ENCODE measurements at places on chromosomes 4 and X.

DNA sequence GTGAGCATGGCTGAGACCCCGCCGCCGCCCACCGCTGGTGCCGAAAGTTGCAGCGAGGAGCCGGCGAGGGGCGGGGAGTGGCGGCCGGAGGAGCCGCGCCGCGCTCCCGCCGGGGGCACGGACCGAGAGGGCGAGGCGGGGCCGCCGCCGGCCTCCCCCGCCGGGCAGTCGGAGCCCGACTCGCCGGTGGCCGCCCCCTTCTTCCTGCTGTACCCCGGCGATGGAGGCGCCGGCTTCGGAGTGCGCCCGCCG lies 16.5 kb downstream of the UTP3 start:
- DNase-seq, result no peak

- no peak for DNase-seq
Observed at GRCh38 chrX:136453771-136454170, 34.0 kb upstream of the BRS3 start.

GRCh38 chr4:173478201-173478912 lies 51.7 kb downstream of the HAND2 start:
- DNase-seq, result no peak

GRCh38 chr4:8905773-8906667 lies 34.4 kb upstream of the HMX1 start:
- no peak for DNase-seq

DNA sequence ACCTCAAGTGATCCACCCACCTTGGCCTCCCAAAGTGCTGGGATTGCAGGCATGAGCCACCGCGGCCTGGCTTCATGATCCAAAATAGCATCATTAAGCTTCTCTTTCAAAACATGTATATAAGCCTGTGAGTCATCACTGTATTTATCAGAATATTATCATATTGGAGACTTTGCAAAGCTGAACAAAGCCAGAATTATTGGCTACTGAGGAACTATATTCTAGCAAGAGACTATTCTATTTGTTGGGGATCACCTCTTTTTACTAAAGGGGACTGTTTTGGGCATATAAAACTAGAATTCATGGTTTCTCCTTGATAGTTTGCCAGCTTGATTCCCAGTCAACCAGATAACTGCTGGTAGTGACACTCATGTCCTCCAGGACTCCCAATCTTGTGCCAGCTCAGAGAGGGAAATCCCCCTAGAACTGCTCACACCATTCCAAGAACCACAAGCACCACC lies 40.1 kb downstream of the TET2 start:
- no peak for DNase-seq

- no peak for DNase-seq
Observed at GRCh38 chrX:39445336-39445735, 644.1 kb downstream of the MID1IP1 start.

- no peak for DNase-seq
Observed at GRCh38 chrX:56462389-56462788, 101.0 kb upstream of the UBQLN2 start.

- DNase-seq, result no peak
Observed at GRCh38 chrX:46912098-46912602, at the start of gene JADE3. Gene JADE3, plus strand, starts transcription at chrX:46912421. Its CDS starts 72,474 bp downstream, at chrX:46984895.

- DNase-seq, result no peak
Observed at GRCh38 chrX:48460606-48461005, 9.5 kb downstream of the SLC38A5 start.

- no peak for DNase-seq
Observed at GRCh38 chrX:43096830-43097229, 318.9 kb upstream of the PPP1R2C start.

- DNase-seq, result no peak
Observed at GRCh38 chr4:140211693-140212092, 57.7 kb upstream of the MAML3 start.

GRCh38 chr4:141158219-141158618 lies 24.9 kb upstream of the RNF150 start:
- DNase-seq, result no peak

DNA sequence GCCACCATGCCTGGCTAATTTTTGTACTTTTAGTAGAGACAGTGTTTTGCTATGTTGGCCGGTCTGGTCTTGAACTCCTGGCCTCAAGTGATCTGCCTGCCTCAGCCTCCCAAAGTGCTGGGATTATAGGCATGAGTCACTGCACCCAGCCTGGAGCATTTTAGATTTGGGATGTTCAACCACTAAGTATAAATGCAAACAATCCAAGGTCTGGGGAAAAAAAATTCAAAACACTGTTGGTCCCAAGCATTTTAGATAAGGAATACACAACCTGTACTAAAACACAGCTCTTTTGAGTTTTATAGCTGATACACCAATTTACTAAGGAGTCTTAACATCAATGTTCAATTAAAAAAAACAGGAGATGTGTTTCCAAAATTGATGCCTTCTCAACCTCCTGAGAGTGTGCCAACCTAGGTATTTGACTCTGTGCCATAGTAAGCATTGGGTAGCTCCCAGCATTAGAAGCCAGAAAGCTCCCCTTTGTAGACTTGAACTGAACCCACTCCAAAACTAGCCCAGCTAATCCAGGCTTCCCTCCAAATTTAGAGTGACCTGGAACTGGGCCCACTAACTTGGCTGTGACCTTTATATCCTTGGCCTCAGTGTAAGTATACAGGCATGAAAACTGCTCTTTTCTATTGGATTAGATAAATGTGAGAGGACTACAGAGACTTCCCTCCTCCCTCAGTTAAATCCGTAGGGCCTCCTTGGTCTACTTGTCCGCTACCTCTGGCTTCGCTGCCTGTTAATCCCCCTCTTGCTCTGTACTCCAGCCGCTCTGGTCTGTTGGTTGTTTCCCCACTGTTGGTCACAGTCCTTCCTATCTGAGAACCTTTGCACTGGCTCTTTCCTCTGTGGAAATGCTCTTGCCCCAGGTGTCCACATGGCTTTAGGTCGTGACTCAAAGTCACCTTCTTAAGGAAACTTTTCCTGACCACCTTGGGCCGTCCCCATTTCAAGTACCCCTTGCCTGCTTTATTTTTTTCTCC lies 77.6 kb downstream of the CCKAR start:
- DNase-seq, result no peak

DNA sequence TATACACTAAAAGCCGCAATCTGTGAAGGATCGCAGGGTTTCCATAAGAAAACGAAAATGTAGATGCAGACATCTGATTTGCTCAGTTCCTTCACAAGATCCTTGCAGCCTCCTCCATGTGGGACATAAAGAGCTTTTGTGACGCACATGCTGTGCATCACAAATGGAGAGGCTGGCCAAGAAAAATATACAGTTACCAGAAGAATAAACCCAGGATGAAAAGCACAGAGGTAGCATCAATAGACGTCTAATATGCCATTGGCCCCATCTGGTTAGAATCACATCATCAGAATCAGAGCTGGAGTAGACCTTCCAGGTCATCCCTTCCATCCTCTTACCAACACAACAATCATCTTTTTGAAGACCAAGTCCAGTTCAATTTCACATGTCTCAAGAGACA lies 517.4 kb downstream of the RAB28 start:
- DNase-seq, result no peak

GRCh38 chr4:1873291-1873690 lies 2.1 kb downstream of the NSD2 start:
- DNase-seq, result no peak

- DNase-seq, result no peak
Observed at GRCh38 chr4:53929311-53929710, 135.1 kb downstream of the CHIC2 start.

DNA sequence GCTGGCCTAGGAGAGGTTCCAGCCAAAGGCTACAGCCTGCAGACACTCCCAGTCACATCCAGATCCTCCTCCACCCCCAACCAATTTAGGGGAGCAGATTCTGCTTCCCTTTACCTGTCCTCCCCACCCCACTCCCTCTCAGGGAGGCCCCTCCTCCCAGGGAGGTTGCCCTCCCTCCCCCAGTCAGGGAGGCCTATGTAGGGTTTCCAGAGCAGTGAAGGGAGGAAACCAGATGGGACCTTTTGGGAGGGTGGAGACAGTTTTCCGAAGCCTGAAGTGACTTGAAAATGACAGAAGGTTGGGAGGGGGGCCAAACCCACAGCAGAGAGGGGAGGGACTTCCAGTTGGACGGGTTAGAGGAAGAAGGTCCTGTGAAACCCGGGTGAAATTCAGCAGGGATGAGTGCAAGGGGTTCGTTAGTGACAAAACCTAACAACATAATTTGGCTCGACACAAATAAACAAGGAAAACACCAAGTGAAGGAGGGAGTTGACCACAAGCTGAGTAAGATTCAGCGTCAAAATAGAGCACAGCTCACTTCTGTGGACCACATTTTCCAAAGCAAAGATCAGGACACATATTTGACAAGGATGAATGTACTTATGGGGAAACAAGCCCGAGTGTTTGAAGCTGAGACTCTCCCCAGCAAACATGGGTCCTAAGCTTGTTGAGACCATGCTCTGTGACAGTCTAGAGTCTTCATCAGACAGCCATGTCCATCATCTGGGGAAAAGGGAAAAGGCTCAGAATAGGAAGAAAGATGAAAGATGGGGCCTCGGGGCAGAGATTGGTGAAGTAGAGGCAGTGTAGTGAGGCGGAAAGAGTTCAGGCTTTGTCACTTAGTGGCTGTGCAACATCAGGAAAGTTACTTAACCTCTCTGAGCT lies 46.4 kb downstream of the PRPS1 start:
- no peak for DNase-seq

GRCh38 chr4:165190591-165191347 lies 16.6 kb upstream of the KLHL2 start:
- no peak for DNase-seq

GRCh38 chrX:73270753-73271152 lies 56.1 kb upstream of the NAP1L2 start:
- DNase-seq, result no peak

GRCh38 chr4:140374130-140374477 lies 658 bp downstream of the SCOC start:
- no peak for DNase-seq

GRCh38 chr4:177293208-177294033 lies 16.3 kb upstream of the NEIL3 start:
- no peak for DNase-seq

DNA sequence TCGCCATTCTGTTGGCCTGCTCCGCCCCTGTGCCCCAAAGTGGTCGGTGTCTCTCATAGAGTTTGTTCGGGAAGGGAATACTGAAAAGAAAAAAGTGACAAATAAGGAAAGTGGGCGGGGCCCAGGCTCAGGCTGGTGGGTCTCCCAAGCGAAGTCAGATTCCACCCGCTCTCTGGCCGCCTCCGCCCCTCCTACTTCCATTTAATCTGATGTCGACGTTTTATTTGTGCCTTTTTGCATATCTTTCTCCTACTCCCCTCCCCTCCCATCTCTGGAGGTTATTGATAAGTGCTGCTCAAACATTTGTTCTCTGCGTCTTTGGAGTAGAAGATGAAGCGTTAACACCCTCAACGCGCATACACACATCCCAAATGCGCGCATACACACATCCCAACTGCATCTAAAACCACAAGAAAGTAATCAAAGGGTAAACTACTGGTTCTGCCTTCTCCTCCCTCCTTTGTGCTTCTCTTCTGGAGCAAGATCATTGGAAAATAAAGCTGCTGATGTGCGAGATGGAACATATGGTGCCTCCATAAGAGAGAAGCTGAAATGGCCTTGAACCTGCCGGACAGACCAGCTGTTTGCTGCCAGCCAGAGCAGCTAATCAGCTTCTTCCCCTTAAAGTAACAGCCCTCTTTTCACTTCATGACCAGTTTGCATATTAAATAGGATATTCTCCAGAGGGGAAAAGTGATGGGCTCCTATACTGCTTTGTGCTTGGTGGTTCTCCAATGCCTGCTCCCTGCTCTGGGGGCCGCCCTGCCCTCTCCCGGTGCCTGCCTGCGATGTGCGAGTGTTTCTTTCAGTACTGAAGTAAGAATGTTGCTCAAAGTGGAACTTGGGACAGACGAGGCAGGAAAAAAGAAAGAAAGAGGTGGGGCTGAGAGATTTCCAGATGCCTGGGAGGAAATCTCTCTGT lies 3.1 kb downstream of the MAMLD1 start:
- DNase-seq, result no peak

DNA sequence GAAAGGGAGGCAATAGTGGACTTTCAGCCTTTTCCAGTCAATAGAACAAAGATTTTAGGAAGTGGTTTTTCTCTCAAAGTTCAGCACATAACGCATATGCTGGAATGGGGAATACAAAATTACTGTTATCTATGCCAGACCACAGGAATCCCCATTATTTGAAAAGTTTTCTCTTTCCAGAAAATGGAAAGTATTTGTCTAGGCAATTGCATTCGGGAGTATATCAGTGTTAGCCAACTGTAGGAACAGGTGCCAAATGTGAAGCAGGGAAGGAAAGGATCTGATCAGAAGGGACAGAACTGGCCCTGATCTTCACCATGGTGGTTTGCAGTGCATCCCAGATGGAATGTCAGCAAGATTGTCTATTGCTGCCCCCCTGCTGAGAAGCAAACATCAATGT lies 213.6 kb downstream of the CPE start:
- no peak for DNase-seq

- DNase-seq, result no peak
Observed at GRCh38 chr4:22668702-22669101, 24.0 kb upstream of the GBA3 start.

- no peak for DNase-seq
Observed at GRCh38 chr4:141192564-141192963, 28.1 kb upstream of the ZNF330 start.

- DNase-seq, result peak; percentile 14
Observed at GRCh38 chrX:118459494-118459893, 36.1 kb upstream of the DOCK11 start.

DNA sequence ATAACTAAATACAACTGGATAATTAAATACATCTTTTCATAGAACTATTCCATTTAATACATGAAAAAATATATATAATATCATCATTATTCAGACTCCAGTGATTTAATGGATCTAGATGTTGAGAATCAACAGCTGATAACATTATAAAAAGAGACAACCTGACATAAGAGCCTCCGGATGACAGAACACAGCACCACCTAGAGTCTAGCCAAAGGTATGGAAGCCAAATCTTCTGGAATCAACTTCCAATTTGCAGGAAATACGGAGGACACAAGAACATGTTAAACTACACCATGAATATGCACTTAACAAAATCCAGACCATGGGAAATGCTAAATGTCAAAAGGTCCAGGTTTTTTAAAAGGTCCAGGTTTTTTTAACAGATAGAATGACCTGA lies 55.0 kb downstream of the LRBA start:
- DNase-seq, result no peak

DNA sequence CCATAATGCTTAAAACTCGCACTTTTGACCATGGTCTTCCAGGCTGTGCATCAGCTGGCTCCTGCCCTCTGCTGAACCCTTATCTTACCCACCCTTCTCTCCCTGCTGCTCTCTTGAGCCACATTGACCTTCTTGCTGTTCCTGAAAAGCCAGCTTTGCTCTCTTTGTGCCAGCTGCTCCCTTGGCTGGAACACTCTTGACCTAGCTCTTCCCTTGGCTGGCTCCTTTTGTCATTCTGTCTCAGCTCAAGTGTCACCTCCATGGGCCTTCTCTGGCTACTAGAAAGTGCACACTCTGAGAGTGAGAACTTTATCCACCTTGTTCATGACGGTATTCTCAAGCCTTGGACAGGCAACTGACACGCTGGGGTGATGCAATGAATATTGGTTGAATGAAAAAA lies 112.1 kb downstream of the MGST2 start:
- DNase-seq, result no peak

- DNase-seq, result no peak
Observed at GRCh38 chr4:182823576-182823975, 93.6 kb downstream of the DCTD start.

All from GM12891 (cell line).